ENCODE measurements at places on chromosomes 12 and 14.

DNA sequence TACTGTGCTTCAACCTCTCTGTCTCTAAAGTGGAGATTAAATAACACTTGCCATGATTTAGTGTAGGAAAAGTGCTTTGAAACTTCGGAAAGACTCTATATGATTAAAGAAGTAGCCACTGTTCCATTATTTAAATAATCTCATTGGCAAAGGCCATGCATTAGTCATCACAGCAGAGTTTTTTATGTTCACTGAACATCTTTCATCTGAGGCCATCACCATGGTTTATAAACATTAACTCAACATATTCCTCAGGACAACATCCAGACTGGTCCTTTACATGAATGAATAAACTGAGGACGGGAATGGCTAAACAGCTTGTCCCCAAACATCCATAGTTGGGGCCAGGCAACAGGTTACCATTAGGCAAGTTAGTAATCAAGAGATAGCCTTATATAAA lies 124.6 kb upstream of the FRMD6 start:
- DNase-seq = no peak

DNA sequence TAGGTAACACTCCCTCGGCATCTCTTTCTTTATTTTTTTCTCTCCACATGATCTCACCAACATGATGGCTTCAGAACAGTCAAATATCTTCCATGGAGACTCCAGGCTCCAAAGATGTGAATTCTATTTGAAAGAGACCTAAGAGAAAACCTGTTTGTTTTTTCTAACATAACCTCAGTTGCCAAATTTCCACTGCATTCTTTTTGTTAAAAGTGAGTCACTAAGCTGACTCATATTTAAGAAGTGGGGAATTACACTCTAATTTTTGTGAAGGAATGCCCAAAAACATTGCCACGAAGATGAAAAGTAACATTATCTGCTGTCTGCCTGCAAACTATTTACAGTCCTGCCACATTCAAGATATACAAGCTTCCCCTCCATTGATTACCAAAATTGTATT lies 1337.6 kb downstream of the LRFN5 start:
- DNase-seq = no peak

DNA sequence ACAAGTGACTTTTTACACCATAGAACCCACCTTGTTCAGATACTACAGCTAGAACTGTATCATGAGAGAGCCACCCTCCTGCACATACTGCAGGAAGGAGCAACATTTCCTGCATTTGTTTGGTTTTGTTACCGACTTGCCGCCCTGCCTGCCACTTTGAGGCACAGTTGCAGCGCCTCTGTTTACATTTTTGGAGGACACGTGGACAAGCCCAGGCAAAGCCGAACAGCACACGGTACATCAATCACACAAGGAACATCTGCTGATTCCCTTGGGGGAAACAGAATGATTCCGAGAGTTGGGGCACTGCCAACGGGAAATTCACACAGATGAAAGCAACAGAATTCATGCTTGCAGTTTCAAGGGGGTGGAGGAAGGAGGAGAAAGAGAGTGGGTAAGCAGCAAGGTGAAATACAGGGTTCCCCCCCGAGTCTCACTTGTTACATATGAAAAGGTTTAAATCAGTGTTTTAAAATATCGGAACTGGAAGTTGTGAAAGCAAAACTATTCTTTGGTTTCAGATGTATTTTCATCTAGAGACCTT lies 110.7 kb downstream of the BTG1 start:
- DNase-seq = peak; percentile 26

DNA sequence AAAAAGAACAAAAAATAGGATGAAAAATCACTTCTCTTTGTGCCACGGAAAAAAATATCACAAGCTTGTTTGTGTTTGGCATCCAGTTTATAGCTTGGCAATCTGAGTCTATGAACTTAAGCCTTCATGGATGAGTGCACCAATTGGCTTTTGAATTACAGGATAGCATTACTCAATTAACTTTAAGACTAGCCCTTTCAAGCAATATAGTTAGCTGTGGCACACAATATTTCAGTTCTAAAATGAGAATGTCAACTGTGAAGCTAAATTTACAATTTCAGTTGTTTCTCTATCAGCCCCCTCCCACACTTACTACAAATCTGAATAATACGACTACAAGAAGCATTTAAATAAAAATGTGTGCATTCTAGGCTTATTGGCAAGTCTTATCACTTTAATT lies 8.3 kb downstream of the RERG start:
- DNase-seq = no peak

DNA sequence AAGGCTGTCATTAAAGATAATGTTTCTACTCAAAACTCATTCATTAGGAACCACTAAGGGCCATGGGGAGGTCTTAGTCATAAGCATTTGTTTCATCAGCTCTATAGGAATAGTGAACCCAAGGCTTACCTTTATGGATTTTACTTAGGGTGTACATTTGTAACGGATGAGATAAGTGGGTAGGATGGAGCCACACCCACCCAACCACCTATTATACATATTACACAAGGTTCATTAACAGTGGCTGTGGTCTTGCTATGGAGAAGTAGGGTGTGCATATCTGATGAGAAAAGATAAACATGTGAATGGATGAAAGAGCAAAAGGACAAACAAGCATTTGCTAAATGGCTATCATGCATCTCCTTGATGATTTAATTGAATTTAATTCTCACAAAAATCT lies 39.6 kb upstream of the ITPR2 start:
- no peak for DNase-seq

- no peak for DNase-seq
Observed at GRCh38 chr12:71504476-71504875, 64.9 kb downstream of the LGR5 start.

DNA sequence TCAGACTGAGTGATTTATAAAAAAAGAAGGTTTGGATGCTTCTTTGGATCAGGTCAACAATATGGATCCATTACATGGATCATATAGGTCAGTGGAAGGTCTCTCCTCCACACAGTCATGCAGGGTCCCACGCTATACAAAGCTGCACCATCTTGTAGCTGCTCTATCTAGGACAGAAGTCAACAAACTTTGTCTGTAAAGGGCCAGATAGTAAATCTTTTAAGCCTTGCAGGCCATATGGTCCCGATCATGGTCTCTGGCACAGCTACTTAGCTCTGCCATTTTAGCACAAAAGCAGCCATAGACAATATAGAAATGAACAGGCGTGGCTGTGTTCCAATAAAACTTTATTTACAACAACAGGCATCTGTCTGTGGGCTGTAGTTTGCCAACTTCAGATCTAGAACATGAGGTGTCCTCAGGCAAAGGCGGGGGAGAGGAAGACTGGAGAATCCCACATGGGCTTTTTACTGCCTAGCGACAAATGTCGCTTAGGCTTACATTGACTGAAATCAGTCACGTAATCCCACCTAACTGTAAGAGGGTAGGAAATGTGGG lies 36.7 kb downstream of the TMEM233 start:
- DNase-seq = no peak

DNA sequence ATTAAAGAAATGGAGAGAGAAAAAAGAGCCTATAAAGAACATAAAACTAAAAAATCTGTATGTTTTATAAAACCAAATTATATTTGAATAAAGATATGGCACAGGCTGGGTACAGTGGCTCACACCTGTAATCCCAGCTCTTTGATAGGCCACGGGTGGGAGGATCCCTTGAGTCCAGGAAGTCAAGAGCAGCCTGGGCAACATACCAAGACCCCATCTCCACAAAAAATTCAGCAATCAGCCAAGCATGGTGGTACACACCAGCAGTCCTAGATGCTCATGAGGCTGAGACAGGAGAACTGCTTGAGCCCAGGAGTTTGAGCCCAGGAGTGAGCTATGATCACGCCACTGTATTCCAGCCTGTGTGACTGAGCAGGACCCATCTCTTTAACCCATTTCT lies 74.9 kb downstream of the EPS8 start:
- no peak for DNase-seq

- DNase-seq = no peak
Observed at GRCh38 chr12:43578782-43579181, 26.8 kb upstream of the ADAMTS20 start.

- DNase-seq = no peak
Observed at GRCh38 chr12:88258396-88258795, 116.3 kb downstream of the TMTC3 start.

DNA sequence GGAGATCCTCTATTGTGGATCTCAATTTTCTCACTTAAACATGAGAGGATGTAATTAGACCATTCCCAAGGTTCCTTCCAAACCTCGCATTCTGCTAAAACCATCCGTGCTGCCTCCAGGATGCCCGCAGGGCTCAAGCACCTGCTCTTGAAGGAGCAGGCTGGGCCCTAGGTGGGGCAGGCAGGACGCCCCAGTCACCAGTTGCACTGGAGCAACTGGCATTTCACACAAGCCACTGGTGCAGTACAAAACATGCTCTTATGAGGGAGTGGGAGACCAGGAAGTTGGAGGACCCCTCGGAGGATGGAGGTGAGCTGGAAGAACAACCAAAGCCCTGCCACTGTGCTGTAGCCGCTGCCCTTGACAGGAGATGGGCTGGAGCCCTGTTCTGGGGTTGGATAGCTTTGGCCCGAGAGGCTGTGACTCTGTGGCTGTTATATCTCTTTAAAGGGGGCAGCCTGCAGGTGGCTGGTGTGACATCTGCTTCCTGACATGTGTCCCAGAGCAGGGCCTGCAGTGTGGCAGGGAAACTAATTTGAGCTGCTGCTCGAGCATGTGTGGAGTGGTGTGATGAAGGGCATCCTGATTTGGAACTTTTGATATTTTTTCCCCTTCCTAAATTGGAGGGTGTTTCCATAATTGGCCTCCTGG lies 122.2 kb downstream of the CRACR2A start:
- DNase-seq = no peak

- no peak for DNase-seq
Observed at GRCh38 chr14:93544212-93544611, 113.5 kb downstream of the UNC79 start.

- no peak for DNase-seq
Observed at GRCh38 chr12:3651585-3652424, 101.1 kb downstream of the CRACR2A start.

GRCh38 chr12:43551971-43552559 lies at the start of gene ADAMTS20:
TSS of gene ADAMTS20 (minus strand) at chr12:43552203. CDS start at chr12:43551921, 282 bp downstream.
- no peak for DNase-seq

DNA sequence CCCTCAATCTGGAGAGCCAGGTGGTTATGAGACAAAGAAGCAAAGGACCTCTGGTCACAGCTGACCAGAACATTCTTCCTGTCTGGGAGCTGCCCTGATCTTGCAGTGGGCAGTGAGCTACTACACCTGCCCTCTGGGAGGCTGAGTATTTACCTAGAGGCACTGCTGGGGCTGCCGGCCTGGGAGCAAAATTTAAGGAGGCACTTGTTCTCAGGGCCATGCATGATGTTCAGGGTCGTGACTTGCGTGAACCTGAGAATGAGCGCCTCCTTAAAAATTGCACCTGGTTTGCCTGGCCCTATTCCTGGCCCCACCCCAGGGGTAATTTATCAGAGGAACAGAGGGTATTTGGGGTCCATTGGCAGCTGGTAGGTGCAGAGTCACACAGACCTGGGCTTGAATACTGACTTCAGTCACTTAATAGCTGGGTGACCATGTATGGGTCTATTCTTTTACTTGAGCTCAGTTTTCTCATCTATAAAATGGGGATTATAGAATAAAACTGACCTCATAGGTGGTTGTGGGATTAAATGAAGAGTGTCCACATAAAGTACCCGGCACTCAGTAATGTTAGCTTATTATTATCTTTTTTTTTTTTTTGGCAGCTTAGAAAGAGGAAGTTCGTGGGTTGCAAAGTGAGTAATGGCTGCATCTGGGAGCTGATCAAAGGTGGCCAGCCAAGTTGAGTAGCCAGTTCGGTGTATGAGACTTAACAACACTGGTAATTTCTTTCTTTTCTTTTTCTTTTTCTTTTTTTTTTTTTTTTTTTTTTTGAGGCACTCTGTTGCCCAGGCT lies 107.4 kb upstream of the MED13L start:
- DNase-seq = no peak

- no peak for DNase-seq
Observed at GRCh38 chr12:120972870-120973543, 5.3 kb upstream of the HNF1A start.

GRCh38 chr14:96380735-96381134 lies 11.2 kb upstream of the AK7 start:
- no peak for DNase-seq

- no peak for DNase-seq
Observed at GRCh38 chr12:50016501-50017475, 8.5 kb downstream of the RACGAP1 start.

DNA sequence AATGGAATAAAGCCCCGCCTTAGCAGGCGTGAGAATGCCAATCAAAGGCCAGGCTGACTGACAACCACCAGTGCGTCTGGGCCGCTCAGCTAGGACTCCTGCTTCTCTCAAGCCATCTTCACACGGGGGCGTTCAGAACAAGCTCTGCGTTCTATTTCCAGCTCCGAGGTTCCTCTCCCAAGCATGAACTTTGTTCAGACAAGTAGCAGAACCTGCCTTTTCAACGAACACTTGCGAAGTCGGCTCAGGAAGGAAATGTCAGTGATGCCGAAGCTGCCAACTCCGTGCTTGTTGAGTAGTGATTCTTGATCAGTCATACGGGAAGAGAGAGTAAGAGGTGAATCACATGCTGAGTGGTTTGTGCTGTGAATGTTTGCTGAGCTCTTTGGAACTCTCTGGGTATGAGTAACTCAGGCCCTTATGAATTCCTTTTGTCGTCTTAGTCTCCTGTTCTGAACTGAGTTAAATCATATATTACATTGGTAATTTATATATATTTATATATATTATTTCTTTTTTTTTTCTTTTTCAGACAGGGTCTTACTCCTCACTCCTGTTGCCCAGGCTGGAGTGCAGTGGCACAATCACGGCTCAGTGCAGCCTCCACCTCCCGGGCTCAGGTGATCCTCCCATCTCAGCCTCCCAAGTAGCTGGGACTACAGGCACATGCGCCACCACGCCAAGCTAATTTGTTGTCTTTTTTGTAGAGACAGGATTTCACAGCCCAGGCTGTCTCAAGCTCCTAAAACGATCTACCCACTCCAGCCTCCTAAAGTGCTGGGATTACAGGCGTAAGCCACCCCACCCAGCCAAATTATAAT lies 29.4 kb upstream of the BCL7A start:
- no peak for DNase-seq

GRCh38 chr12:68792952-68793351 lies 15.0 kb upstream of the MDM2 start:
- no peak for DNase-seq

DNA sequence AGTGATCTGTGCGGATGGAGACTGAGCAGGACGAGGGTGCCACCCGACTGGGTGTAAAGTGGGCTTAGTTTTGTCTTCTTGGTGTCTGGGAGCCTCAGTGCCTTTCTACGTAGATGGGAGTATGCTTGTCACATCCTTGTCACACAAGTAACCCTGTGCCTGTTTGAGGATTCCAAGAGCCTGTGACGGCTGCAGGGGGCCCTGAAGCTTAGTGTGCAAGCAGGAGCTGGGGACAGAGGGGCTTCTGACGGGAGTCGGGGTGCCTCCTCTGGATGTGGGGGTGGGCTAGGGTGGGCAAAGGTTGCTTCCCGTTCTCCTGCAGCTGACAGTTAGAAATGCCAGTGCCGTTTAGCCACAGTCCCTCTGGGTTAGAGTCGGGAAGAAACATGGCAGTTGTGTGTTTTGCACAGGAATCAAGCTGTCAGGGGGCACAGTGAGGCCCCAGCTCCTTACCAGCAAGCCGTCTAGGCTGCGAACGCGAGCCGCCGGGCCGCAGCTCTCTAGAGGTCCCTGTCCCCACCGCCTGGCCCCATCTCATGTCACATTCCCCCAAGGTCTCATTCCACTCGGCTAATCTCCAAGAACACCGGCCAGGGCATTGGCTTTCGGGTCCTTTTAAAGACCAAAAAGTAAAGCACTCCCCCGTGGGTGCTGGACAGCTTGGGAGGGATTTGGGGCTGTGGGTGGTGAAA lies 7.0 kb downstream of the RTL1 start:
- DNase-seq = no peak

- no peak for DNase-seq
Observed at GRCh38 chr12:113659416-113659815, 187.7 kb upstream of the LHX5 start.
